Left lung (tissue), 14 donors: ENCODE measurements at places on chromosomes 11 and 22. TPM values are rescaled to one million over a fixed set of nuclear protein-coding genes. Genes with fewer than 3 reads are reported as not detected.

DNA sequence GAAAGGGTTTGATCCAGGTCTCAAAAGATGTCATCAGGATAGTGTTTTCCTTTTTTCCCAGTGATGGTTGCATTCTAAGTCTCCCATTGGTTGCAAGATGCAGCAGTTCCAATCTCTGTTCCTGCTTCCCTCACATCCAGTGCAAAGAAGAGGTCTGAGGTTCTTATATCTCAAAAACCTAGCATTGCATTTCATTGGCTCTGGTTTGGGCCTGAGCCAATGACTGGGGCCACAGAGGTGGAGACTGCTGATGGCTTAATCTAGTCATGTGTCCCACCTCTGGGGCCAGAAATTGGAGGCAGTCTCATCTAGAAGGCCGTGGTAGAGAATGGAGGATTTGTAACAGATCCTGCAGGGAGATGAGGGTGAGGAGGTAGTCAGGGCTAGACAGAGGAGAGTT lies 13.2 kb upstream of the MICAL2 start:
- DNase-seq, result no peak

DNA sequence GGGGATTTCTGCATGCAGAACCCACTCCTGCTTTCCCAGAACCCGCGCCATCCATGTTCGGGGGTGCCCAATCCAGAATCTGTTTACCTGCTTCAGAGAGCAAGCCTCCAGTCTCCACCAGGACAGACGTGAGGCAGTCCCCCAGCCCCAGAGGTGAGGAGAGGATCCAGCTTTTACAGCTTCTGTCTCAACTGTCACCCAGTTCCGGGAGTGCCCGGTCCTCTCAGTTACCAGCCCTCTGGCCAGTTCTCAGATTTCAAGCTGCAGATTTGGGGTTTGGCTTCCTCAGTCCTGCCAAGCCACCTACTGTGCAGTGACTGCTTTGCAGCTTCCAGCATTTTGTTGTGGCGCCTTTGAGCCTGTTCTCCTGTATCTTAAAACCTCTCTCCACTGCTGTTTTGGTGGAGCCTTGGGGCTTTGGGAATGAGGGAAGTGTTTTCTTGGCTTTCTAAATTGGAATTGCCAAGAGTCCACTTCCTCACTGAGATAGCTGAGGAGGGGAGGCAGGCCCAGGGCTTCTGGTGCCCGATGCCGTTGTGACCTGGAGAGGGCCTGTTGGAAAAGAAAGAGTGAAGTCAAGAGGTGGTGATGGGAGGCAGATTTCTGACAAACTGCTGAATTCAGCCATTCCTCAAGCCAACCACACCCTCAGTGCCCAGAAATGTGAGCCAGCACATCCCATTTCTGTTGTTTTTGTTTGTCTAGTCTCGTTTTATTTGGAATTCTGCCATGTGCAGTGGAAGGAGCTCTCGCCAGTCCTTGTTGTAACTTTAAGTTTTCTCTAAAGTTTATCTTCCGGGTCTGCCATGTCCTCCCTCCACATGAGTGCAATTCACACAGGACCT lies 513.4 kb downstream of the TBC1D22A start:
- no peak for DNase-seq

DNA sequence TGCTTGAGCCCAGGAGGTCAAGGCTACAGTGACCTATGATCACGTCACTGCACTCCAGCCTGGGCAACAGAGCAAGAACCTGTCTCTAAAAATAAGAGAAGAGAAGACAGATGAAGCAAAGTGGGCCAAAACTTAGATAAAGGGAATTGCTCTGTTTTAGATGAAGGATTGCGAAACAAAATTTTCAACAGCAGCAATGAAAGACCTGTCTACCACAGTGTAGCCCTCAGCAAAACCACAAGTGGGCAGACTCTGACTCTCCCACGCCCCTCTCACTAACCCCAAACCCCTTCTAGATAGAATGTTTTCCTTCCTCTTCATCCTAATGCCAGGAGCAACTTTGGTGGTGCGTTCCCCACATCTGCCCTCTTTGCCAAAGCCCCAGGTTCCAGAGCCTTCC lies 105.6 kb upstream of the ALDH3B2 start:
- no peak for DNase-seq

DNA sequence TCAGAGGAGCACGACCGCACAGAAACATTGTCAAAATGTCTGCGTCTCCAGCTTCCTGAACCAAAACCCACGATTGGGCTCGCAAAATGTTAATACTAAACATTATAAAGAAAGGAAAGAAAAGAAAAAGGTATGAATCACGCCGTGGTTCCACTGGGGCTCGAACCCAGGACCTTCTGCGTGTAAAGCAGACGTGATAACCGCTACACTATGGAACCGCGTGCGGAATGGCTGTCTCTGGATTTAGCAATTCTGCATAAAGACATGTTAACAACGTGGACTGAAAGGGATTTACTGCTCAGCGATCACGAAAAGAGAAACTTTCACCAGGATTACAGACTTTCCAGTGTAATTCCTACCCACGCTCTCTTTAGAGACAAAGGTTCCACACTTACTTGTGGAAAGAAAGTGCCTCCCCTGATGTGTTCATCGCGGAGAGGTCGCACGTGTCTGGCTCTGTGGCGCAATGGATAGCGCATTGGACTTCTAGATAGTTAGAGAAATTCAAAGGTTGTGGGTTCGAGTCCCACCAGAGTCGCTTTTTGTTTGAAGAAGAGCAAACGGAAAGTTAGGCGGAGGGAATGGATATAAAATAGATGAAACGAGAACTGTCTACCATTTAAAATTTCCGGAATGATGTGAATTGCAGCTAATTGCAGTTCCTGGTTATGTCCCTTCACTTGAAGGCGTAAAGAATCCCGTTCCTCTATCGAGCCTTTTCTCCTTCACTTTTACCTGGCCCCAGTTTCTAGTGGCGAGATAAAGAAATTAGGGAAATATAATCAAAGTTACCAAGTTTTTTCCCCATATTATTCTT lies 39.7 kb downstream of the OR4D9 start:
- peak; percentile 87 for DNase-seq

Gene UCP2
- 38.6 TPM for polyA plus RNA-seq

Gene MMP12
- not detected for polyA plus RNA-seq
